HAP-1 (cell line): ENCODE measurements at places on chromosomes 1 and 21.

DNA sequence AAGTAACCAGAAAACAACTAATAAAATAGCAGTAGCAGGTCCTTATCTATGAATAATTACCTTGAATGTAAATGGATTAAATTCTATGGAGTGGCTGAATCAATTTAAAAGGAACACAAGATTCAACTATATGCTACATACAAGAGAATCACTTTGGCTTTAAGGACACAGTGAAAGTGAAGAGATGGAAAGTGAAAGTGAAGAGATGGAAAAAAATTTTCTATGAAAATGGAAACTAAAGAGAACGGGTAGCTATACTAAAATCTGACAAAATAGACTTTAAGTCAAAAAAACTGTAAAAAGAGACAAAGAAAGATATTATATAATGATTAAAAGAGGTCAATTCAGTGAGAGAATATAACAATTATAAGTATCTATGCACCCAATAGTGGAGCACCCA, 54.7 kb downstream of the C1orf185 start:
- DNase-seq, result no peak

DNA sequence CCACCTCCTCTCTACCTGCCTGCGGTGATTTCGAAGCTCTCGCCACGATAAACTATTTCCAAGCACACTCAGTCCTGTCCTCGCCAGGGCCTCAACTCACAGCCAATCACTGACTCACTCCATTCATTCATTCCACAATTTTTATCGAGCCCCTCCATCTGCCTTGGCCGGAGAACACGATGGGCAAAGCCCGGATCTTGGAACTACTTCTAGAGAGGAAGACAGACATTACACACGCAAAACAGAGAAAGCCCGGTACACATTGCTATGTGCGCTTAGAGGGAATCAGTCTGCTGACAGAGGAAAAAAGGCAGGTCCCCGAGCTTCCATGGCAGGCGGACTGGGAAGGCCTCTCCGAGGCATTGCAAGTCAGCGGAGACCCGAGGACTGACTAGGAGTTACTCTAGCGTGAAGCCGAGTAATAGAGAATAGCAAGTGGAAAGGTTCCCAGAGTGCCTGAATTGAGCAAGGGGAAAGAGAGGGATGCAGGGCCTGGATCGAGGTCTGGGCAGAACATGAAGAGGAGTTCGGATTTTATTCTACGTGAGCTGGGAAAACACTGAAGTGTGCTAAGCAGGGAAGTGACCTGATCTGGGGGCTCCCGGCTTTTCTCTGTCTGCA, 54.2 kb upstream of the DNAJC6 start:
- DNase-seq, result no peak

DNA sequence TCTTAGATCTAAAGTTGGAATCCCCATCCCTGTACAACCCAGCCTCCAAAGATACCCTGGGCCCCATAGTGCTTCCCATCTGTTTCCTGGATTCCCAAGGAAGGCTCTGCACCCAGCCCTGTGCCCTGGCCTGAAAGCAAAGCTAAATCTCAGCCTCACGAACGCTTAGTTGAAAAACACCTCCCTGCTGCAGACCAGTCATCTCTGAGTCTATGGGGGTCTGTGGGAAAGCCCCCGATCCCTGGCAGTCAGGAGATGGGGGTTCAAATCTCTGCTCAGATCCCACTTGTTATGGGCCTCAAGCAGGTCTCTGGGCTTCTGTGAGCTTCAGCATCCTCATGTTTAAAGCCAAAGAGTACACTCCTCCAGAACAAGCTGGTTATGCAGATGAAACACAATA, 210.5 kb upstream of the GRIK3 start:
- DNase-seq, result no peak

DNA sequence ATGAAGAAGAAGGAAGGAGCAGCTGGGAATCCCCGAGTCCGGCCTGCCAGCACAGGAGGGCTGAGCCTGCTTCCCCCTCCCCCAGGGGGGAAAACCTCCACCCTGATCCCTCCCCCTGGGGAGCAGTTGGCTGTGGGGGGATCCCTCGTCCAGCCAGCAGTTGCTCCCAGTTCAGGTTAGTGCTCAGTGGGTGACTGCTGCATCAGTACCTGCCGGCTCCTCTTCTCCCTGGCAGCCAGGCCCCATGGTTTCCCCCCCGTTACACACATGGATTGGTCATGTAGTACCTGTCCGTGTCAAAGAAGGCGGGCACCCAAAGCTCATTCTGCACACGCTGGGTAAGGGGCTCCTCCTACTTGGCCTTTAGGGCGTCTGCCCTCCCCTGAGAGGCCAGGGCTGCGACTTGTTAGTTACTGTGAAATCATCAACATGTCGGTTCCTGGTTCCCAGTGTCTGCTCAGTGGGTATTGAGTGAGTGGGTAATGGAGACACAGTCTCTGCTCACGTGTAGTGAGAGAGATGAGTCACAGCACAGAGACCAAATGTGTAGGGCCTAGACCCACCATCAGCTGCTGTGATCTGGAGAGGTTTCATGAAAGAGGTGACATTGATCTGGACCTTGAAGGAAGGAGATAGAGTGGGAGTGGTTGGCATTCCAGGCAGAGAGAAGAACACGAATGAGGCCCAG, 11.5 kb downstream of the NECAP2 start:
- no peak for DNase-seq

- no peak for DNase-seq
Observed at GRCh38 chr1:60890664-60891063, 191.7 kb upstream of the NFIA start.

DNA sequence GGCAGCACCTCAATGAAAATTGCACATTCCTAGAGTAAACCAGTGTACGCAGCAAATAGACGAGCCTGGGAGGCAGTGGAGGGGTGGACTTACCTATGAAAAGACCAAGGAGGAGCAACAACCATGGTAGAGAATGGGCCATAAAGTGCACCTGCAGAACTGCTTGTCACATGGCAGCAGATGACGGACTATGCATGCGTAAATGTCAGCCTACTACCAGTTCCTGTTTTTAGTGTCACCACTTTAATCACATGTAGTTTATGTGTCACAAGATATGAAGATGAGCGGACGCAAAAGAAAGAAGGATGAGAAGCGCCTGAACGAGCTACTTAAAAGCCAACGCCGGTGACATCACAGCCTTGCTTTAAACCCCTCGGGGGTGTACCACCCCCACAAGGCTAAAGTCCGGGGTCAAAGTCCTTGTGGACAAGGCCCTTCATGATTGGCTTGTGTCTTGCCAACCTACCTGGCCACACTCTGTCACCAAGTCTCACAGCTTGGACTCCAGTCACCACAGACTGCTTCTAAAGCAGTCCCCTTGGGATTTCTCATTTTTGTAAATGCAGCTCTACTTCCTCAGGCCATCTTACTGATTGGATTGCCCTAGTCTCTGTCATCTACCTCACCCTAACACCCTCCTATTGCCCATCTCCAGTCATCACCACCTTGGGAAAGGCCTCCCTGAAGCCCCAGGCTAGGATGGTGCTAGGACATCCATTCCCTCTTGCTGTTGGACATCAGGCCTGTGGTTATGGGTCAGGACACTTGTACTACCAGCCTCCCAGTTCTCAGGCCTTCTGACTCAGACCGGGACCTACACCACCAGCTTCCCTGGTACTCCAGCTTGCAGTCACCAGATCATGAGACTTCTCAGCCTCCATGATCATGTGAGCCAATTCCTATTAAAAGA, 6.0 kb upstream of the LY9 start:
- DNase-seq, result no peak

DNA sequence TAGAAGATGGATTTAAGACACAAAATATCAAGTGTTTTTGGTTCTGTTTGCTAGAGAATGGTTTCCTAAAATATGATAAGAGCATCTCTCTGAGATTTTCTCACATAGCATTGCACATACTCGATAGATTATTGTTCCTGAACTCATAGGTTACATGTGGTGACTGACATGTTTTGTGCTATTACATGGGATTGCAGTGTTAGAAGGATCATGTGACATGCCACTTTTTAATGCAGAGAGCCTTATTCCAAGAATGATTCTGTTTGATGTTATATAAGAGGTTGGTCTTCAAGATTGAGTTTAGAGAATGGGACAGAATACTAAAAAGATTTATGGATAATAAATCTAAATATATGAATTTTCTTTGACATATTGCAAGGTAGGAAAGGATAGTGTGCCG, 34.4 kb upstream of the SPAG17 start:
- DNase-seq, result no peak

DNA sequence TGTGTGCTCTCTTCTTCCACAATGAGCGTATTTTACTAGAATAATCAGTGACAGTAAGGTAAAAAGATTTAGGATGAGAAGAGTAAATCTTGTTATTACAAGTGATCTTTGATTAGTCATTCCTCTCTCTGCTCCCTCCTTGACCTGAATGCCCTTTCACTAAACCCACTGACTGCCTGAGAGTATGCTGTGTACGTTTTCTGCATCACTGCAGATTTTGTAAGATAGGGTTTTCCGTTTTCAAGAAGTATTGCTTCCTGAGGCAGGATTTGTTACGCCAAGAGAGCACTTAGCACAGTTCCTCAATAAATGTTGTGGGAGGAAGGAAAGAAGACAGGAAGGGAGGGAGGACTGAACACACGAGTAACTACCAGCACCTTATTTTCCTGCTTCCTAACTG, 7.7 kb upstream of the LAMB3 start:
- DNase-seq, result no peak

- no peak for DNase-seq
Observed at GRCh38 chr1:211985556-211986264, 49.6 kb downstream of the INTS7 start.

GRCh38 chr1:62720946-62721554, 32.9 kb upstream of the DOCK7 start:
- no peak for DNase-seq

DNA sequence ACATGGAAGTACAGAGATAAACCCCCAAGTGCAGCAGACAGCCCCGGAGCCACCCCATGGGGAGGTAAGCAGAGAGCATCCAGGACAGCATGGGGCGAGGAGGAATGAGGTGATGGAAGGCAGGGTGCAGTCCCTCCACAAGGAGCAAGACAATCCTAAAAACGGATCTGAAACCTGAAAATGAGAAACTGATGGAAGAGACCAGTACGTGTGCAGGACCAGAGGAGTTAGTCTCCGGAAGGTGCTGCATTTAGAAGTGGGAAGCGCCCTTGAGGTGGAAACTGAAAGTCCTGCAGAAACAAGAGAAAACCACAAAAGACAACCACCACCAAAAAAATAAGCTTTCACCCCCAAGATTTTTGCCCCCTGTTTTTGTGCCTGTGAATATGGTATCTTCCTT, 17.4 kb upstream of the DDOST start:
- no peak for DNase-seq

DNA sequence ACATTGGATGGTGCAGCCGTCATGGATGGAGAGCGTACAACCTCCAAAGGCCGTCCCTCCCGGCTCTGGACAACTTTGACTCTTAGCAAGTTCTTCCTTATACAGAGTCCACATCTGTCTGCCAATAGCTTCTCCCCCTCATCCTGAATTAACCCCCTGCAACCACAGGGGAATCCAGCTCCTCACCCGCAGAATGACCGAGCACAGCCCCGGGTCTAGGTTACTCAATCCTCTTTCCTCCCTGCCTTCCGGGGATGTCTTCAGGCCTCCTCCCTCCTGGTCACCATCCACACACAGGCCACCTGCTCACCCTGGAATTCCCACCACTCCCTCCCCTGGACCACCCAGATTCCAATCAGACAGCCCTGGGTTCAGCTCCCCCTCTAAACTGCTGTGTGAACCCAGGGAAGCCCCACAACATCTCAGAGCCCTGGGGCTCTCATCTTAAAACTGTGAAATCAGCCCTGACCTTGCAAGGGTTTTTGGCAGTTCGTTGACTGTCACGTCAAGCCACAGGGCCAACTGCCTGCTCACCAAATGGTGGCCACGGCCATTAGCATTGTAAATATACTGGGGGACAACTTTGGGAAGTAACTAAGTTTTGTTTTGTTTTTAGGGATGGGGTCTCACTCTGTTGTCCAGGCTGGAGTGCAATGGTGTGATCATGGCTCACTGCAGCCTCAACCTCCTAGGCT, 54.2 kb downstream of the HSPG2 start:
- no peak for DNase-seq

DNA sequence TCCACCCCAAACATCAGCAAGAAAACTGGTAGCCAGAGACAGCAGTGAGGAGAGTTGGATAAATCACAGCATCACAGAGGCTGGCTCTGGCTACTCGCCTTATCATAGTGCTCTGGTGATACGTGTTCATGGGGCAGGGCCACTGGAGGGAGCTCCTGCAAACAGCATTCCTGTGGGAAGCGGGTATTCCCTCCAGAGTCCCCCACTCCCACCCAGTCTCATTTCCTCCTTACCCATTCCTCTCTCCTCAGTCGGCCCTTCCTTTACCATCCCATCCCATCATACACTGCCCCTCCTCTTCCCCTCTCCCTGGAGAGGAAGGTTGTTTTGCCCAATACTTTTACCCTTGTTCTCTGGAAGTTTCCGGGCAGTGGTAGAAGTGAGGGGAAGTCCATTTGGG, 7.1 kb downstream of the NHLH2 start:
- peak; percentile 39 for DNase-seq

GRCh38 chr1:101739826-101740330, 256.8 kb downstream of the OLFM3 start:
- no peak for DNase-seq

DNA sequence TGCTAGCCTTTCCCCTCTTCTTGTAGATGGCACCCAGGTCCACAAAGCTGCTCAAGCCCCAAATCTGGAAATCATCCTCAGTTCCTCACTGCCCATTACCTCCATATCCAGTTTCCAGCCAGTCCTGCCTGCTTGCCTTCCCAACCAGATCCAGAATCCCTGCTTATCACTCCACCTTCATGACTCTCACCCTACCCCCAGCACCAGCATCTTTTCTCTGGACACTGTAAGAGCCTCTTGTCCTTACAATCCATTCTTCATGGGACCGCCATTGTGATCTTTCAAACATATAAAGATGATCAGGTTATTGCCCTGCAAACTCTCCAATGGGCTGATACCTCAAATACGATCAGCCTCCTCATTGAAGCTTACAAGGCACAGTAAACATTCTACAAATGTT, 23.5 kb upstream of the NPL start:
- no peak for DNase-seq

DNA sequence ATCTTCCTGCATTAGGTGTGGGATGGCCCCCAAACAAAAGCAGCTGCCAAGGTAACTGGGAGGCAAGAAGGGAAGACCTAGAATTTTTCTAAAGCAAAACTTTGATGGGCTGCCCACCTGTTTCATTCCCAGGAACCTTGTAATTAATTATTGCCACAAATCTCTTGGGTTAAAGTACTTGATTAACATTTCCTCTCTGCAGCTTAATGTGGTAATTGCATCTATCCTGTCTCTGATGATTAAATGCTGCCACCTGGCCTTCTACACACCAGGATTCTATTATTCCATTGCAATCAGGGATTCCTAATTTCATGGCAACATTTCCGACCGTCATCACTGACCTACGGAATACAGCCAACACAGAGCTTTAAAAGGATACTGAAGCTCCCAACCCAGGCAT, 68.3 kb upstream of the RC3H1 start:
- DNase-seq, result no peak

DNA sequence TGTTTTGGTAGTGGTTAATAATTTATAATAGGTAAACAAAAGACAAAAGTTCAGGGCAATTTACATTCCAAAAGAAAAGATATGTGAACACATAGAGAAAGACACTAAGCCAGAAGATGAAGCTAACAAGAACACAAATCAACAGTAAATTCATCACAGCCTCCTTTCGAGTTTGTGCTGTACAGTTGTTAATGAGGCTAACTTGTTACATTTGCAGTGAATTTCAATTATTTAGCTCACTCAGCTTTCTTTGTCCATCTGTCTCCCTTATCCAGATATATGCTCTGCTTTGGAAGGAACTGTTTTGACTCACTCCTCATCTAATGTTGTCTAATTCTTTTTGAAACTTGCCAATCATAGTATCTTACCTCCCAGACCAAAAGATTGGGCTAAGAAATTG, 423.3 kb upstream of the OLFM3 start:
- DNase-seq, result no peak
